Stimulated activated CD4-positive, alpha-beta T cell treated with anti-CD3 and anti-CD28 coated beads, Interleukin-12 subunit alpha, Interleukin-12 subunit beta, amount 100 ng/mL, for 24 hours (primary cell): ENCODE measurements at places on chromosomes 16 and 17.

- DNase-seq = no peak
Measured at GRCh38 chr16:84821728-84822689, 2.2 kb downstream of the CRISPLD2 start.

- DNase-seq = no peak
Measured at GRCh38 chr16:85353839-85354685, 241.8 kb upstream of the CIBAR2 start.

DNA sequence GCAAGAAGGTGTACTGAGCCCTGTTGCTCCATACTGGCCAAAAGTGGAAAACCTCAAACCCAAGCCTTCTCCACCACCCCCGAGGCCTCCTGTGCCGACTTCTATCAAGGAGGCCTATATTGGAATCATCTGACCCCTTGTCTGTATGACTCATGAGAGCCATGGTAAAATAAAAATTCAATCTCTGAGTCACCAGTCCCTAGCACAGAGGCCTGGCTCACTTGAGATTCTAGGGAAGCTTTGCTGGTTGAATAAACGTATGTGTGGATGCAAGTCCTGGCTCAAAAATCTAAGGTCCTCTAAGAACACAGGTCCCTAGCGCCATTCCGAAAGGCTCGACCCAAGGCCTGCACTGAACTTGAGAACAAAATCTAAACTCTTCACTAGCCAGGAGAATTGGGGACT, 15.0 kb downstream of the NSMCE1 start:
- no peak for DNase-seq

GRCh38 chr17:43900858-43901754, 6.2 kb downstream of the MPP2 start:
- no peak for DNase-seq

GRCh38 chr17:75367312-75367711, 38.2 kb downstream of the GRB2 start:
- no peak for DNase-seq
